ENCODE measurements at places on chromosomes 4 and X.

- DNase-seq: no peak
Observed at GRCh38 chr4:150782311-150782710, 200.4 kb downstream of the MAB21L2 start.

DNA sequence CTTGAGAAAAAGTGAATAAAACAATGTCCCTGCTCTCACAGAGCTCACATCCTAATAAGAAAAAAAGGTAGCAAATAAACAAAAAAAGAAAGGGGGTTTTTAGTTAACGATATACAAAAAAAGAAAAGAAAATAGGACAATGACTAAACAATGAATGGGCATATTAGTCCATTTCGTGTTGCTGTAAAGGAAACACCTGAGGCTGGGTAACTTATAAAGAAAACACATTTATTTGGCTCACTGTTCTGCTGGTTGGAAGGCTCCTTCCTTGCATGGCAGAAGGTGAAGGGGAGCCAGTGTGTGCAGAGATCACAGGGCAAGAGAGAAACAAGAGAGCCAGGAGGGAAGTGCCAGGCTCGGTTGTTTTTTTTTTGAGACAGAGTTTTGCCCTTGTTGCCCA, 4.7 kb upstream of the KLF3 start:
- DNase-seq: no peak

DNA sequence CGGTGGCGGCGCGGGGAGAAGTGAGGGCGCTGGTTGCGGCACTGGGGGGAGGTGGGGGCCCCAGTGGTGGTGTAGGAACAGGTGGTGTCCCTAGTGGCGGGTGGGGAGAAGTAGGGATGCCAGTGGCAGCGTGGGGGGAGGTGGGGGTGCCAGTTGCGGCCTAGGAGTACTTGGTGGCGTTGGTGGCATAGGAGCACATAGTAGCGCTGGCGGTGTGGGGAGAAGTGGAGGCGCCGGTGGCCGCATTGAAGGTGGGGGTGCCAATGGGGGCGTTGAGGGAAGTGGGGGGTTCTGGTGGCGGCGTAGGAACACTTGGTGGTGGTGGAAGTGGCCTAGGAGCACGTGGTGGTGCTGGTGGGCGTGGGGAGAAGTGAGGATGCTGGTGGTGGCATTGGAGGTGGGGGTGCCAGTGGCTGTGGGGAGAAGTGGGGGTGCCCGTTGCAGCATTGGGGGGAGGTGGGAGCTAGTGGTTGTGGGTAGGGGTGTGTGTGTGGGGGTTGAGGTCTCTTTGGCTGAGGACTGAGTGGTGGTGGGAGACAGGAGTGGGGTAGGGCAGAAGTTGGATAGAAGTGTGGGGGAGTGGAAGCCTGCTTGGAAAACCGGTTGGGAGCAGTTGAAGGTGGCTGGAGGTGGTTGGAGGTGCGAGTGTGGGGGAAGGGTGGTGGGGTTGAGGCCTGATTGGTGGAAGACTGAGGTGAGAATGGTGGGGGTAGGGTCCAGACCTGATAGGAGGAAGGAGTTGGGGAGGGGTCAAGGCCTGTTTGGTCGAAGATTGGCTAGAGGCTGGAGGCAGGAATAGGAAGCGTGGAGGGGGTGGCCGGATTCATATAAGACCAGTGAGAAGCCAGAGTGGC, 1.1 kb downstream of the GCNA start:
- DNase-seq: no peak

DNA sequence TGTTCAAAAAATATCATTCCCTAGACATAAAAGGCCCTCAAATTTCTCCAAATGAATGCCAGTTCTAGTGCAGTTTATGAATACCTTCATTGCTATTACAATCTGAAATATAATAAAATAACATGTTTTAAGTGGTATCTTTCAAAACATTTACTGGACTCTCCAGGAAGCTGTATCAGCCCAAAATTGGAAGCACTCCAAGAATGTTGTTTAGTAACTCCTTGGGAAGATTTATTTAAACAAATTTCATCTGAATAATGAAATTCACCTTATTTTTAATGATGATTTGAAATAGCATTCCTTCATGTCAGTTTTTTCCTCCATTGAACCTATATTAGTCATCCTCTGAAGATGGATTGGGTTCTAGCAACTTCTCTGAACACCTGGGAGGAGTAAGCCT, 217.2 kb upstream of the PCDH18 start:
- DNase-seq: no peak

DNA sequence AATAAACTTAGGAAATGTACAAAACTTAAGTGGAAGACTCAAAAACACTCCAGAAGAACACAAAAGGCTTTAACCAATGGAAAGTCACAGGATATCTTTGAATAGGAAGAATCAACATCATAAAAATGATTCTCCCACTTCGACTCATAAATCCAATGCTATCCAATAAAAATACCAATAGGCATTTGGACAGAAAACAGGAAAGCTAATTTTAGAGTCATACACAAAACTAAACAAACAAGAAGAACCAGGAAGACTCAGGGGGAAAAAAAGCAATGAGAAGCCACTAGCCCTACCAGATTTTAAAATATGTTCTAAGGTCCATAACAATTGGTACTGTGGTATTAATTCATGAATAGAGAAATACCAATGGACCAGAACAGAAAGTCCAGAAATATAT, 28.2 kb downstream of the SLC9A7 start:
- DNase-seq: no peak
